ENCODE measurements at places on chromosomes 12 and 14.
A peak's percentile ranks its signal among the peaks of the same experiment; 100 is the strongest.

DNA sequence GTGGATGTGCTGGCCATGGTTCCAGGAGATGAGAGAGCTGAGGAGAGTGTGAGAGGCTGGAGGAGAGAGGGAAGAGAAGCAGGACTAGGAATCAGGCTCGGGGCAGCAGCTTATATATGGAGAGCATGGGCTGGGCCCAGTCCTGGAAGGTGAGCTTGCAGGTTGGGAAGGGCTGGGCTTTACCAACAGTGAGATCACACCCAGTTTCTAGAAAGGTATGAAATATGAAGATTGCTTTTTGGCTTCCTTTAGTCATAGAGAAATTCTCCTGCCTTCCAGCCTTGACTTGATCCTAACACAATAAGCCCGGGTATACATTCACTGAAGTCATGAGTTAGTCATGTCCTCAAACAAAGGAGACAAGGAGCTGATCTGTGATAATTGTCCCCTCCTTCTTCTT, at the start of gene KRT6A:
TSS of gene KRT6A (minus strand) at position 86 of the 400 bp plus-strand sequence. CDS start at position 17, 69 bp downstream.
- DNase-seq, result no peak

DNA sequence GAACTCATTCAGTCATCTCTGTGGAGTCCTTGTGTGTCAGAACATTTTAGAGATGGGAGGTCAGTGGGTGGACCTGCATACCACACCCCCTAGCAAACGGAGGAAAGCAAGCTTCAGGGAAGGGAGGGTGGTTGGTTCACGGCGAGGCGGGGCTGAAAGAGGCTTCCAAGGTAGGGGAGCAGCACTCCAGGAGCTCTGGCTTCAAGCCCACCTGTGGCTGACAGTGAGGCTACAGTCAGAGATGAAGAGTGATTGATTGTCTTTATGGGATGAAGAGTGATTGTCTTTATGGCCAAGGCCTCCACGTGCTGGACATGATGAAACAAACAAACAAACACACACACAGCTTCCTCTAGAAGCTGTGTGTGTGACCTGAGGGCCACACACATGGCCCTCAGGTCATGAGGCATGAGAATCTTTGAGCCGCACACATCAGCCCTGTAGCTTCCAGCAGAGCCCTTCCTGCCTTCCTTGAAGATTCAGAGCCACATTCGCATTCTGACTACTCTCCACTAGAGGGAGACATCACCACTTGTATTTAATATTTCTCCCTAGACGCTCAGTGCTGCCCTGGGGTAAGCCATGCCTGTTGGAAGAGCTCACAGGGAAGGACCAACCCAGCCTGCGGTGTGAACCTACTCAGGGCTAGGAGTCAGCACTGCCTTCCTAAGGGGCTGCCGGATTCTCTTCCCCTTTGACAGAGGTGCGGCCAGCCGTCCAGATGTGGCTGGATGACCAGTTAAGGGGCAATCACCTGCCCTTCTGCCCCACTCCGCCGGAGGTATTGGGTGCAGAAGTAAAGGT, 54.4 kb upstream of the KCNA1 start:
- peak; percentile 95 for DNase-seq

DNA sequence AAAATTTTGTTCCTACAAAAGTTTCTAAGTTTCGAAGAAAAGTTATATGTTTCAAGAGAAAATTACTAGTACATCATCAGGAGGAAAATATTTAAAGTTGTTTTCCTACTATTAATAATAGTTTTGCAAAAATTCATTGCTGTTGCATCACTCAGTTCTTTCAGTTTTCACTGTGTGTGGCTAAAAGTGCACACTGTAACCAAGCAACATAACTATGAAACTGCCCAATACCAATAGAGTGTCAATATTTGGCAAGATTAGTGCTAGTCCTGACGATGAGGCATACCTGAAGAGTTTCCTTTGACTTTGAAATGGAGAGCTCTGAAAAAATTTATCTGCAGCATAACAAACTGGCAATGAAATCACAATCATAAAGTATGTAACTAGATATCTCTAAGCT, 194.3 kb downstream of the CPNE8 start:
- DNase-seq, result no peak

GRCh38 chr12:101969-102878, 35.7 kb downstream of the IQSEC3 start:
- peak; percentile 47 for DNase-seq

DNA sequence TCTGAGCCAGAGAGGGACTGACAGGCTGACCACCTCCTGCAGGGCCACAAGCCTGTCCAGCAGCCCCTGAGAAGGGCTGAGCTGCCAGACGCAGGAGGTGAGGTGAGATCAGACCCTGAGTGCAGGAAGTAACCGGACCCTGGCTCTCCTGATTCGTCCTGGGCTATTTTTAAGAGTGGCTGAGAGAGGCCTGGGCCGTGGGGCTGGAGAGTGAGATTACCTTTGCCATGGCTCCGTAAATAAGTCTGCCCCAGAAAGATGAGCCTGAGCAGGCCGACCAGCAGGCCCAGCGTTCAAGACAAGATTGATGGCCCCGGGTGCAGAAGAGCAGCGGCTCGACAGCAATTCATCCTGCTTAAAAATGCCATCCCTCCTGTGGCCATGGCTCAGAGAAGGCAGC, 54.2 kb downstream of the SPTB start:
- DNase-seq, result no peak

DNA sequence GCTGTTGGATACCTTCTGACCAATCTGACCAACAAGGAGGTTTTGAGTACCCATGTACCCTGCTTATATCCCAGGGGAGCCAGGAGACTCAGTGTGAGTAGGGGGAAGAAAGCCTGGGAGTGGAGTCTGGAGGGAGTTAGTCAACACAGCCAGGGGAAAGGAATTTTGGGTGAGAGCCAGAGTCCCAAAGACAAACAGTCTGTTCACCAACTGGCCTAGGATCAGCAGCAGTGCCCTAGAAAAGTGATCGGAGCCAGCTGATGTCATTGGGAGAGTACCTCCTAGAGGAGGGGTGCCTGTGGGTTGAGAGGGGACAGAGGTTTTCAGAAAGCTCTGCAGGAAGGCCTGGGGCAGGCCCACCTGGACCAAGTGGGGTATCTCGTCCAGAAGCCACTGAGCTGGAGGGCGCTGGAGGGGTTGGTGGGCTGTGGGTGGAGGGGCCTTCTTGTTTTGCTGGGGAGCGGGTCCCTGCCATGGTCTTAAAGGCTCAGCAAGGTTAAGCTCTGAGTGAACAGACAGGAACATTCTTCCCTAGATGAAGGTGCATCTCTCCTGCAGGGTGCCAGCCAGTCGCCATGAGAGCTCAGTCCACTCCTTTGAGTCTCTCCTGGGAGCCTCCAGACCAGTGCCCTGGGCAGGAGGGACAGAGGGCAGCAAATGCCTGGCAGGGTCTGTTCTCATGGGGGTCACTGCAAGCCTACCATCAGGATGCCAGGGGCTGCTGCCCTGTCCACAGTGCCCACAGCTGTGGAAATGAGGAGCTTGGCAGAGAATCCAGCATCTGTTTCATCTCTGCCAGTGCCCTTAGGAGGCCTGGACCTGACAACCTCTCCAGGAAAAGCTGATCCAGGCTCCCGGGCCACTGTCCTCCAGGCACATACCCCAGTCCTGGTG, 63.6 kb downstream of the CHGA start:
- DNase-seq, result no peak

DNA sequence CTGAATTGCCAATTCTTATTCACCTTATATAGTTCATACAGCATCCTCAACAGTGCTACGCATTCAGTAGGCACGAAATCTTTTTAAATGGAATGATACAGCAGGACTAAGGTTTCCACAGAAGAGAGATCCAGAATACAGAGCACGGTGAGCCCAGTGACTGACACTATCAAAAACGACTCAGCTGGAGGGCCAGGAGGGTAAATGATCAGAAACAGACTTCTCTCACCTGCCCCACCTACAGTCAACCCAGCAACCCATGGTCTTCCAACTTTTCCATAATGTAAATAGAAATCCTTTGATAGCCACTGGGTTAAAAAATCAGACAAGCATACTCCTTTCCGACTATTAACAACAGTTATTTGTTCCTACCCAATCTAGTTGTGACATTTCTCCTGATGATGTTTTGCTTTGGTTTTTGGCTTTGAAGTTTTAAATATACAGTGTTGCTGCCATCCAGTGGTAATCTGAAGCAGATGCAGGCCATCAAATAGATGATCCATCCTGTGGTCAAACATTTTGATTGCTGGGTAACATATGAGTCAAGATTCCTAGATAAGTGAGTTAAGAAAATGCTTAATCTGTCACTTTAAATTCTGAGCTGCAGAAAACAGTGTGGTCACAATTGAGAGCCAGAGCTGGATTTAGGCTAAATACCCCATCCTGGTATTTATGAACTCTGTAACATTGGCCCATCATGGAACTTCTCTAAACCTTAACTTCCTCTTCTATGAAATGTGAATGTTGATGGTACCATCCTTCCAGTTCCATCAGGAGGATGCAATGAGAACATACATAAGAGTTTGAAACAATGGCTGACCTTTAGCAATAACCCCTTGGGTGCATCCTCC, 42.0 kb downstream of the GPHB5 start:
- DNase-seq, result peak; percentile 78

- DNase-seq, result no peak
Measured at GRCh38 chr12:24227551-24227950, 278.1 kb upstream of the SOX5 start.

- no peak for DNase-seq
Measured at GRCh38 chr14:22202313-22202712, 386.7 kb downstream of the DAD1 start.

- DNase-seq, result no peak
Measured at GRCh38 chr14:77286576-77286975, 15.6 kb upstream of the NGB start.

- no peak for DNase-seq
Measured at GRCh38 chr14:48568688-48569087, 893.3 kb upstream of the MDGA2 start.

GRCh38 chr14:87667659-87668058, 325.3 kb downstream of the GALC start:
- no peak for DNase-seq

- DNase-seq, result no peak
Measured at GRCh38 chr12:73726881-73727280, 810.8 kb upstream of the ATXN7L3B start.

- no peak for DNase-seq
Measured at GRCh38 chr14:61934385-61934784, 172.2 kb downstream of the SNAPC1 start.

DNA sequence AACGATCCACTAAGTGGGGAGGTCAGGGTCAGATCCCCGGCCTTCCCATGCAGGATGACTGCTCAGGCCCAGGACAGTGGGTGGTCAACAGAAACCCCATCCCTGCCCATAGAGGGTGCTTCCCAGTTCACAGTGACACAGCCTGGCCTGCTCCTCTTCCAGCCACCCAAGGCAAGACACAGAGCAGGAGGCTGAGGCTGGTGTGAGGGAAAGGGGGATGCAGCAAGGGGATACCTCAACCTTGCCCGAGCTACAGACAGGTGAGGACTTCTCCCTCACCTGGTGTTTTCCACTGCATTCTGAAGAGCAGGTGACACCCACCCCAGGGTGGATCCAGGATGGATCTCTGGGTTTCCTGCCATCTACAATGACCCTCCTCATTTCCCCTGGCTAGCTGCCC, 106.7 kb downstream of the KIF26A start:
- DNase-seq, result no peak

GRCh38 chr12:67590149-67590790, 58.3 kb upstream of the DYRK2 start:
- no peak for DNase-seq

DNA sequence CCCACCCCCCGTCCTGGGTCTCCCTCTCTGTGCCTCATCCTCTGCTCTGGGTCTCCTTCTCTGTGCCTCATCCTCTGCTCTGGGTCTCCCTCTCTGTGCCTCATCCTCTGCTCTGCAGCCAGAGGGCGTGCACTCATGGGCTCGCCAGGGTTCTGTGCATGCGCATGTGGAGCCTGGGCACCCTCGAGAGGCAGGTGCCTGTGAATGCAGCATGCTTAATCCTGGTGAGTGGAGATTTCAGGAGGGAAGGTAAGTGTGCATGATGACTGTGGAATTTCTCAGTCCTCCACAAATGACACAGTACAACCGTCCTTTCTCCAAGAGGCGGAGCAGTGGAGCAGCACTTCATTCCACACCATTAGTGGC, 65.2 kb downstream of the EP400 start:
- DNase-seq, result peak; percentile 16

DNA sequence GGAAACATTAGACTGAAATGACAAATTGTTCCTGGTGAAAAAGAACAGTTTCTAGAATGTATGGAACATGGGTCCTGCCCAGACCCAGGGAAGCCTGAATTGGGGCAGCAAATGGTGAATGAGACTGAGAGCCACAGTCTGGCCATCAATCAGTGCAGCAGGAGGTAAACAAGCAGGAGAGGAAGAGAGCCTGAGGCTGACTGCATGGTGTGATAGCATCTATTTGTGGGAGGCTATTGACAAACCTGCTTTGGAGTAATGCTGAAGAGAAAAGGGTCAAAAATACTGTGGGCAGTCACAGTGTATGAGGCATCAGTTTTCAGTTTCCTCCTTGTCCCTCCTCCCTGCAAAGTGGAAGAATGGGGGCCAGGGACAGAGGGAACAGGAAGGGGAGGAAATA, 136.8 kb downstream of the ANKS1B start:
- DNase-seq, result no peak

- no peak for DNase-seq
Measured at GRCh38 chr14:79745046-79745445, 466.3 kb downstream of the DIO2 start.

DNA sequence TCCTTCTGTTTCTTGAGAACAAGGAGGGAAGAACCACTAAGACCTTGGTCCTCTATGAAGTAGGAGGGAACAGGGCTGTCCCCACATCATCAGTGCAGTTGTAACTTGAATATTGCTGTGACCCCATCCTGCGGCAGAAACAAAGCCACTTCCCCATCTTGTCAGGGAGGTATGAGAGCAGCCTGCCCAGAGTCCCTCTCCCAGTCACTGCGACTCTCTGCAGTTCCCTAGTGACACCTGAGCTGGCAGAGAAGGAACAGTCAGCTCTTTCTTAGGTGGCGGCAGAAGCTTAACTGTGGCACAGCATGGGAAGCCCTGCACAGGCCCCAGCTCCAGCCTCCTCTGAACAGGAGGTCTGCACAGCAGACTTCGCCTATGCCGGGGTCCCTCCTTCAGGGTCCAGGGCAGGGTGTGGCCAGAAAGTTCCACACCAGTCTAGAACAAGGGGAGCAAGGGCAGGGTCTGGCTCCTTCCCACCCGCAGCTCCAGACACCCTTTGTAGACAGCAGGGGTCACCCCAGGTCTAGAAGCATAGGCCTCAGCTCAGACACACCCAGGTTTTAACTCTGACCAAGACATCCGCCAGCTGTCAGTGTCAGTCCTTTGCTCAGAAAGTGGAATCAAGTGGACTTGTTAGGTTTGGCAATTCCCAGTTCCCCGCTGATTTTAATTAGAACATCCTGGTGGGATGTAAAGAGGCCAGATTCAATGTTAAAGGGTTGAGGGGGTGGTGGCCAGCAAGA, 36.8 kb downstream of the DEGS2 start:
- no peak for DNase-seq
